ENCODE measurements at places on chromosomes 3 and 15.

- no peak for DNase-seq
Observed at GRCh38 chr3:69761896-69762767, 22.9 kb downstream of the MITF start.

DNA sequence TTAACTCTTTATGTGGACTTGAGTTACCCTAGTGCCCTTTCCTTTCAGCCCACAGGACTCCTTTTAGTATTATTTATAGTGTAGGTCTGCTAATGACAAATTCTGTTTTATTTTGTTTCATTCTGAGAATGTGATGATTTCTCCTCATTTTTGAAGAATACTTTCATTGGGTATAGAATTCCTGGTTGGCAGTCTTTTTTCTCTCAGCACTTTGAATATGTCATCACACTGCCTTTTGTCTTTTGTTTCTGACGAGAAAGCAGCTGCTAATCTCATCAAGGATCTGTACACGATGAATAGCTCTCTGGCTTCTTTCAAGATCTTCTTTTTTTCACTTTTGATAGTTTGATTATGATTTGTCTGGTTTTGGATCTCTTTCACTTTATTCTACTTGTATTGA, 37.8 kb downstream of the TICRR start:
- no peak for DNase-seq

- DNase-seq = no peak
Observed at GRCh38 chr3:114450008-114450596, 156.3 kb downstream of the TIGIT start.

GRCh38 chr15:66714543-66714981, 12.5 kb downstream of the SMAD6 start:
- DNase-seq = no peak

DNA sequence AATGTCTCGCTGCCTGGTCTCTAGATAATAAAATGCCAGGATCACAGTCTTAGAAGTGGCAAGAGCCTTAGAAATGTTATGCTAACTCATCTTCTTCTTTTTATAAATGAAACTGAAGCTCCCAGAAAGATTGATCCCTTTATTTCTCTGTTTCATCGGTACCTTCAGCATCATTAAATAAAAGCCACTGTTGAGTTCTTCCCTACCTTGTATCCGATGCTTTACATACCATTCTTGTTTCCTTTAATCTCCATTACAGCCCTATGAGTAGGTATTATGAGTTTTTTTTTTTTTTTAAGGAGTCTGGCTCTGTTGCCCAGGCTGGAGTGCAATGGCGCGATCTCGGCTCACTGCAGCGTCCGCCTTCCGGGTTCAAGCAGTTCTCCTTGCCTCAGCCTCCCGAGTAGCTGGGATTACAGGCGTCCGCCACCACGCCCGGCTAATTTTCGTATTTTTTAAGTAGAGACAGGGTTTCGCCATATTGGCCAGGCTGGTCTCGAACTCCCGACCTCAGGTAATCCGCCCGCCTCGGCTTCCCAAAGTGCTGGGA, 815 bp upstream of the ABCC5 start:
- no peak for DNase-seq

DNA sequence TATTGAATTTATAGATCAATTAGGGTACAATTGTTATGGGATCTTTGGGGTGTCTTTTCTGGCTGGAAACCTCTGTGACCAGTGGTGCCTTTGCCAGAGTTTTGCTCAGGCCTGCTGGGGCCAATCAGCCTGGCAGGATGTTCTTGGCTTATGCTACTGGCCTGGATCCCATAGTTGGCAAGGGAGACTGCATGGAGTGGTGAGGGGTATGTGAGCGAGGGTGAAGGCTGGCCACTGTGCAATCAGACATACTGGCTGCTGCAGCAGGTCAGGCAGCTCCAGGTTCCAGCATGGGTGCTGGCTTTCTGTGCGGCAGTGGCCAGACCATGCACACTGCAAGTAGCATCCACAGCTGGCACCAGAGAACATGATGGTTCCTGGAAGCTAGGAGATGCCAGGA, 1053.2 kb upstream of the GBE1 start:
- no peak for DNase-seq

DNA sequence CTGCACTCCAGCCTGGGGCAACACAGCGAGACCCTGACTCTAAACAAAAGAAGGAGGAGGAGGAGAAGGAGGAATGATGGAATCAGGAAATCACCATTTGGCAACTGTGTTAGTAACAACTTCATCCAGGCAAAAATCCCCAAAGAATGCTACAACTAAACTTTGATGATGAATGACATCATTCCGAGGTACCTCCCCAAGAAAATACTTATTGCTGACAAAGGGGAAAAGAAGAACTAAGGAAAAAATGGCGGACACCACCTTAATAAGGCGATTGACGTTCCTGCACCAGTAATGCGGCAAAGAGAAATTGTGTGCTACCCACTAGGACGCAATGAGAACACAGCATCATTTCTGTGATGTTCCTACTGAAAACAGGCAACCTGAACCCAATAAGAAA, 78.2 kb upstream of the SLC6A11 start:
- no peak for DNase-seq

- no peak for DNase-seq
Observed at GRCh38 chr3:137692803-137693431, 71.2 kb upstream of the SOX14 start.

DNA sequence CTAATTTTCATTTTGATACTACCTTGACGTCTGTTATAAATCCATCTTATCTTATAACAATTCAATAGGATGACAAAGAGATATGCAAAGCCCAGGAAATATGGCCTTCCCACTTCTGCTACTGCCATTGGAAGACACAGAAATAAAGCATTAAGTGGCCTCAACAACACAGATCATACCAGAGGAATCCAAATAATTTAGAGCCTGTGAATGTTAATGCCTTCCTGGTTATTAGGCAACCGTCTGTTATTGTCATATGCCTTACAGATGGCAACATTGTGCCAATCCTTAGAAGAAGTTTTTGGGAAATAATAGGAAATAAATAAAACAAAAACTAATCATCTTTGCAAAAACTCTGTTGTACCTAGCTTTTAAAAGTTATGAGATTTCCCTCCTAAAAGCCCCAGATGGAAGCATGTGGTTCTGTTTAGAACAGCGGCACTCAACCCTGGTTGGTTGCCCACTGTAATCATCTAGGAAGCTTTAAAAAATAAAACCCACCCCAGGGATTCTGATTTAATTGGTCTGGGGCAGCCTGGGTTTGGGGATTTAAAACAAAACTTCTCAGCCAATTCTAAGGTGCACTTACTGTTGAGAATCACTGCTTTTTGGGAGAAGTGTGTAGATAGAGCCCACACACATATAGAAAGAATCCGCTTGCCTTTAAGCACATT, 704.8 kb upstream of the CFAP20DC start:
- DNase-seq = no peak

GRCh38 chr3:64638981-64639481, 48.8 kb downstream of the ADAMTS9 start:
- no peak for DNase-seq

DNA sequence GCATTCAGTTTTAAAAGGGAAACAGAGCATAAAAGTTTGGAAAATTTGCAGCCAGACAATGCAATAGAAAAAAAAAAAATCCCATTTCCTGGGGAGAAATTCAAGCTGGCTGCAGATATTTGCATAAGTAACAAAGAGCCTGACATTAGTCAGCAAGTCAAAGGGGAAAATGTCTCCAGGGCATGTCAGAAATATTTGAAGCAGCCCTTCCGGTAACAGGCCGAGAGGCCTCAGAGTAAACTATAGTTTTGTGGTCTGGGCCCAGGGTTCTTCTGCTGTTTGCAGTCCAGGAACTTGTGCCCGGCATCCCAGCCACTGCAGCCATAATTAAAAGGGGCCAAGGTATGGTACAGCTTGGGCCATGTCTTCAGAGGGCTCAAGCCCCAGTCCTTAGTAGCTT, 411.6 kb upstream of the BCHE start:
- no peak for DNase-seq

GRCh38 chr3:23968463-23969184, 23.5 kb downstream of the NR1D2 start:
- DNase-seq = no peak

- DNase-seq = no peak
Observed at GRCh38 chr15:85988741-85989140, 90.9 kb upstream of the AGBL1 start.

- no peak for DNase-seq
Observed at GRCh38 chr3:109098079-109098644, 19.8 kb downstream of the MORC1 start.

- DNase-seq = no peak
Observed at GRCh38 chr15:29132735-29133181, 136.9 kb downstream of the NSMCE3 start.

GRCh38 chr3:10554746-10555145, 49.4 kb upstream of the ATP2B2 start:
- no peak for DNase-seq

DNA sequence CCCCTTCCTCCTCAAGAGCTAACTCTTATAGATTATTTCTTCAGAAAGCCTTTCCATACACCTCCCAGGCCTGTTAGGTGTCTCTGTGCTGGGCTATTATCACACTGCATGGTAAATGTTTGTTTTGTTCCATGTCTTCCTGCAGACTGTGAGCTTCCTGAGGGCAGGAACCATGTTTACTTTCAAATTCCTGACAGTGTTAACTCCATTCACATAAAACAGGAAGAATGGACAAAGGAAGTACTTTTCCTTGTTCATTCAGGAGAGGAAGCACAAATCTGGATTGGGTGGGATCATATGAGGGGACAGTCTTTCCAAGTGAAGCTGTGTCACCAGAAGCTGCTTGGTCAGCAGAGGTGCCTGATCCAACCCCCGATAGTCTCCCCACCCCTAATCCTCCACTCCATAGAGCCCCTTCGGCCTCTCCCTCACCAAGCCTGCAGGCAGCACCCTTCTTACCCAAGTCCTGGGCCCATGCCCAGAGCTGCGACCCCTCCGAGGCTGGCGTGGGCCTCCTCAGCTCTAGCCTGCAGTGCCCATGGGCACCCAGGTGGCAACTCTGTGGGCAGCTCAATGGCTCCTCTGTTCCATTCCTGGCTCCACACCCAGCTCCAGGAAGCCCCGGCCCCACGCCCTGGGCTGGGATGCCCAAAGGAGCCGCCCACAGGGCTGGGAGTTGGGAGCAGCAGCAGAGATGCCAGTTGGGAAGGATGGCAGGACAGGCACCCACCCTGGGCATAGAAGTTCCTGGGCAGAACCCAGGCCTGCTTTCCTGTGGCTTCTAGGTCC, 6.9 kb downstream of the SHF start:
- no peak for DNase-seq

DNA sequence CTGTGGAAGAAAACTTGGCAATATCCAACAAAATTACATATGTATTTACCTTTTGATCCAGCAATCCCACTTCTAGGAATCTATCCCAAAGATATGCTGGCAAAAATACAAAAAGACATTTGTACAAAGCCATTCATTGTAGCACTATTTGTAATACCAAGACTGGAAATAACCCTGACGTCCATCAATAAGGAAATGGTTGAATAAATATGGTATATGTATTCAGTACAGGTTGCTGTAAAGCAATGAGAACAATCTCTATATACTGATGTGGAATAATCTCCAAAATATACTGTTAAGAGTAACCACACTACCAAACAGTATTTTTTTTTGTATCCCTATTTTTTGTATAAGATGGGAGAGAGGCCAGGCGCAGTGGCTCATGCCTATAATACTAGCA, 64.8 kb upstream of the STIMATE start:
- DNase-seq = no peak

GRCh38 chr3:140920029-140920428, 21.6 kb upstream of the SLC25A36 start:
- no peak for DNase-seq

DNA sequence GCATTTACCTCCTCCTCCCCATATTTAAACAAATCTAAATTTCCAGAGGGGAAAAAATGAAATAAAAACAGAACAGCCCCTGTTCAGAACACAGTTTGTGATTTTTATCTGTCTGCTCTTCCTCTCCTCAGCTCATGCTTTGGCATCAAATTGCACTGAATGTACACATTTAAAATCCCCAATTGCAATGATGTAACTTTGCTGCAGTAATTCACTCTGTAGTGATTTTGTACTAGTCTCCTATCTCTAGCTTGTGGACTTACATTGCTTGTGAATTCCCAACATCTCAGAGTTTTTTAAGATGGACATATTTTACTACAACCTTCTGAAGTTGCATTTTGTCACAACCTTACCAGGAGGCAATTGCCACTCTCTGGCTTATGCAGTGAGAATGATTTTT, 81.6 kb upstream of the ROBO2 start:
- no peak for DNase-seq

GRCh38 chr3:45760878-45761711, 35.2 kb downstream of the SLC6A20 start:
- DNase-seq = no peak

DNA sequence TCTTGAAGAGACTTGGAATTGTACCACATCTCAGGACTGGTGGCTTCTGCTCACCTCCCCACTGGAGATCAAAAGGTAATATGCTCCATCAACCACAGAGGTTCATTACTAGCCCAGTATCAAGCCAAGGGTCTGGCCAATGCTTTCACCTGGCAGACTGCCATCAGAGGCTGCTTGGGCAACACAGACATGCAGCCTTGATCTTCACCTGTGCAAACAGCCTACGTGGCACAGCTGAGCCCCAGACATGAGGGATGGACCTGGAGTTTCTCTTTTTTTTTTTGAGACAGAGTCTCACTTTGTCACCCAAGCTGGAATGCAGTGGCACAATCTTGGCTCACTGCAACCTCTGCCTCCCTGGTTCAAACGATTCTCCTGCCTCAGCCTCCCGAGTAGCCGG, 105.6 kb upstream of the HES1 start:
- DNase-seq = no peak

GRCh38 chr3:114691871-114692270, 398.0 kb downstream of the TIGIT start:
- no peak for DNase-seq

DNA sequence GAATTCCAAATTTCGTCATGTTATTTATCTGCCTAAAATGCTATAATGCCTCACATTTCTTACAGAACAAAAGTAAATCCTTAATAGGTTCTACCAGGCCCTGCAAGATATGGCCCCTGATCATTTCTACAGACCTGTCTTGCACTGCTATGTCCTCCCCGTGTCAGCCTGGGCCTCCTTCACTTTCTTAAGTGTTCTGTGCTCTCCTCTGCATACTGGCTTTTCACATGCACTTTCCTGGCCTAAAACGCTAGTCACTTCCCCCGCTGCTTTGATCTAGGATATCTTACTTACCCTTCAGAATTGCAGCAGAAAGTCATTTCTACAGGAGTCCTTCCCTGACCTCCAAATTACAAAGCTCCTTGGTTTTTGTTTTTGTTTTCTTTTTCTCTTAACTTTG, 551.3 kb downstream of the NSUN3 start:
- DNase-seq = no peak

DNA sequence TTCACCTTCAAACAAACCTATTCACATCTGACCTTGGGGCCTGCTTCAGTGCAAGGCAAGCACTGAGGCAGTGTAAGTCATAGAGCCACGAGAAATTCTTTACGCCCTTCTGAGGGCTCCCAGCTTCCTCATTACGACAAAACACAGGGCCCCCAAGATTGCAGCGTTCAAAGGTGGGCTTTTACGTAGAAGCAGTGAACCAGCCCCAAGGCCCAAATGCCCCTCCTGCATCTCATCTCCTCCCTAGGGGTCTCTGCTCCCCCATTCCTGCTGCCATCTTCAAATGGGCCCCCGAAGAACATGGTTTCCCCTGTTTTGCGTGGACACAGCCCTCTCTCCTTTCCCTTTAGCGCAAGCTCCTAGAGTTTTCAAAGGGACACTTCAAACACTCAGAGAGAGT, 285.1 kb downstream of the MEX3B start:
- DNase-seq = no peak

Data from anterior cingulate cortex (tissue), 58 donors.